ENCODE measurements at places on chromosomes 11 and 22.

- DNase-seq = no peak
Observed at GRCh38 chr11:1368216-1368615, 21.5 kb upstream of the BRSK2 start.

- DNase-seq = no peak
Observed at GRCh38 chr11:99534812-99535211, 514.1 kb downstream of the CNTN5 start.

DNA sequence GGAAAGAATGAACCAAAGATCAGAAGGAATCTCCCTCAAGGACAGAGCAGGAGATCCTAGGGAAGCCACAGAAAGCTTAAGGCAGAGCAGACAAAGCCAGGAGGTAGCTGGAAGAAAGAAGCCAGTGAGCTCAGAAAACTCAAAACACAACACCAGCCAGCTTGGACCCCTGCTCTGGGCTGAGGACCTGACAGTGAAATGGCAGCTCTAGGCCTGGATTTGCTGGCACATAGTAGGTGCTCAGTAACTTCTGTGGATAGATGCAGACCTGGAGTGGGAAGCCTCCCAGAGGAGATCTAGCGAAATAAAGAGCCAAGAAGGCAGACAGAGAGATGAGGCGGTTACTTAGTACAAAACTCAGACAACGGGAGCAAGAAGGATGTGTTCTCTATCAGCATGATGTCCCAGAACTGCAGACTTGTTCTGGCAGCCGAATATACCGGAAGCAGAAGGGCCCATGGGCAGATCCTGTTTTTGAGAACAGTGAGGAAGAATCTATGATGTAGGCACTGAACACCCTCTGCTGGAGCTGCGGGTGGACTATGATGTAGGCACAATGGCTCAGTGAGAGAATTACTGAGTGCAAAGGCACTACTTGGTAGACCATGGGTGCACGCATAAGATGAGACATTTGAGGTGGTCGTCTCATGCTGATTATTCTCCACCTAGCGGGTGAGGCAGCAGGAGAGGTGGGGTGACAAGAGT, 4.8 kb downstream of the ROBO4 start:
- no peak for DNase-seq

DNA sequence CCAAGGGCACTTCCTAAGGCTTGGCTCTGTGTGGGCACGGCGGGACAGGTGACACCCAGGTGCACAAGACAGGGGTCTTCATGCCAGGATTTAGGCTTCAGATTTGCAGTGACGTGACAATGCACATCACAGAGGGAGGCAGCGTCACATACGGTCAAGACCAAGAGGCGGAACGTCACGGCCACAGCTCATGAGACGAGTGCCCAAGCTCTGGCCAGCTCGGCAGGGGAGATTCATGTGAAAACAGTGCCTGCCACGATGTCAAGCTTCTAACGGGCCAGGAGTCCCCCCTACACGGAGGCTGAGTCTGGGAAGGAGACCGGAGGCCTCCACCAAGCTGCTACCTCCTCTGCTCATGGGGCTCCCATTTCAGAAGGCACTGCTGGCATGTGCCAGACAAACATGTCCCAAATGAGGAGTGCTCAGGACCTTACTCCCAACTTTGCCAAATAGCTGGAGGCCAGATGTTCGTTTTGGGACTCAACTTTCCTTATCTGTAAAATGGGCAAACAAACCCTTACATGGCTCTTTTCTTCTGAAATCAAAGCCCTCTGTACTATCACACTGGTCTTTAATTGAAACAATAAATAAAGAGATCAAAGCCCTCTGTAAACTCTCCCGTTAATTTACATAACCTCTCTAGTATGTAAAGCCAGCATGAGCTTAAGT, 16.6 kb downstream of the VPS37C start:
- no peak for DNase-seq

DNA sequence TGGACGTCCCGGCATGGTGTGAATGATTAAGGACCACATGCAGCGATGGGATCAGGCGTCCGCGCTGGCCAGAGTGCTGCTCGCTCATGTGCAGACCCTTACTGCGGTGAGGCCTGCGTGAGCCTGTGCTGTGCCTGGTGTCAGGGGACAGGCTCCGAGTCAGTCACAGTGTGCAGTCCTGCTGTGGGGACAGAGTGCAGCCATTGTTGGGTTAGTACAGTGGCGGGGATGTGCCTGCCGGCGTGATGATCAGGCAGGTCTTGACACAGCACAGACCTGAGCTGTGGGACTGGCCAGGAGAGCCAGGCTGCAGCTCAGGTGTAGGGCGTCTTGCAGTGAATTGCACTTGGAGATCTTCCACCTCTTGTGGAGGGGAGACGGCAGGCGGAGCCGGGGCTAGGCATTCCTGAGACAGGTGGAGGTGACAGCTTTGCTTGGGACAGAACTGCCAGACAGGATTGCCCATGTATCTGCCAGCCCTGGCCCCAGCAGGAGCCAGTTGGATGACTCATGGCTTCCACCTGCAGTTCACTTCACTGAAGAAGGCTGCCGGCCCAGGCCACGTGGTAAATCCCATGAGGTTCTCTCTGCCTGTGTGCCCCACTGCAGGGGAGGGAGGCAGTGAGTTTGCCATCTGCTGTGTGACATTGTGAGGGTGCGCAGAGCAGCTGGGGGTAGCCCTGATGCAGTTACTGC, 17.3 kb downstream of the TRMU start:
- DNase-seq = no peak

- no peak for DNase-seq
Observed at GRCh38 chr11:81995889-81996288, 737.8 kb downstream of the FAM181B start.

DNA sequence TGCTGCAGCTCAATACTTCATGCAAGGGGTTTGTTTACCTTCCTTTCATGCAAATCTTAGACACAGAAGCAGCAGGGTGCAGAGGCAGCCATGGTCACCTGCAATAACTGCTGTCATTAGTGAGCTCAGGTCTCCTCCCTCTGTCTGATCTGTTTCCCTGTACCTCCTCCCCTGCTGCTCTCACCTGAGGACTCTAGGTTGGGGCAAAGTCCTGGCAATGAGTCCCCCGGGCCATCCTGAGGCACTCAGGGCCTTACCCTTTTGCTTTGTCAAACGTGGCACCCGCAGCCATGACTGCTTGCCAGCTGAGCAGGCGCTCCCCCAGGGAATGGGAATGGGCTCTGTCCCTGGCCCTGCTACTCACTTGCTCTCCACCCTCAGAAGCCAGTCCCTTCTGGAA, 3.9 kb downstream of the LRRC10B start:
- no peak for DNase-seq

DNA sequence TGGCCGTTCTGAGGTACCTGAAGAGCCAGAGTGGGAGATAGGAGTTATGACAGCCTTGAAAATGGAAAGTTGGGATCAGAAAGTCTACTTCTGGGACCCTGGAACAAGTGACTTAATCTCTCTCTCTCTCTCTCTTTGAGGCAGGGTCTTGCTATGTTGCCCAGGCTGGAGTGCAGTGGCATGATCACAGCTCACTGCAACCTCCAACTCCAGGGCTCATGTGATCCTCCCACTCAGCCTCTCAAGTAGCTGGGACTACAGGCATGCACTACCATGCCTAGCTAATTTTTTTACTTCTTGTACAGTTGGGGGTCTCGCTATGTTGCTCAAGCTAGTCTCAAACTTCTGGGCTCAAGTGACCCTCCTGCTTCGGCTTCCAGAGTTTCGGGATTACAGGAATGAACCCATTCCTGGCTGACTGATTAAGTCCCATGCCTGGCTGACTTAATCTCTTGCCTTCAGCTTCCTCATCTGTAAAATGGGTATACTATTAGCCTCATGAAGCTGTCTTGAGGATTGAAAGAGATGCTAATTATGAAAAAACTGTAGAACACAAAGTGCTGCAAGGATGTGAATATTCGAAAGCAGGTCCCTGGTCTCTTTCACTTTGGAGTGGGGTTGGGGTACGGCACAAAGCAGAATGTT, 87.7 kb downstream of the UBASH3B start:
- no peak for DNase-seq

GRCh38 chr11:5722622-5723021, 13.6 kb upstream of the OR56B1 start:
- no peak for DNase-seq

DNA sequence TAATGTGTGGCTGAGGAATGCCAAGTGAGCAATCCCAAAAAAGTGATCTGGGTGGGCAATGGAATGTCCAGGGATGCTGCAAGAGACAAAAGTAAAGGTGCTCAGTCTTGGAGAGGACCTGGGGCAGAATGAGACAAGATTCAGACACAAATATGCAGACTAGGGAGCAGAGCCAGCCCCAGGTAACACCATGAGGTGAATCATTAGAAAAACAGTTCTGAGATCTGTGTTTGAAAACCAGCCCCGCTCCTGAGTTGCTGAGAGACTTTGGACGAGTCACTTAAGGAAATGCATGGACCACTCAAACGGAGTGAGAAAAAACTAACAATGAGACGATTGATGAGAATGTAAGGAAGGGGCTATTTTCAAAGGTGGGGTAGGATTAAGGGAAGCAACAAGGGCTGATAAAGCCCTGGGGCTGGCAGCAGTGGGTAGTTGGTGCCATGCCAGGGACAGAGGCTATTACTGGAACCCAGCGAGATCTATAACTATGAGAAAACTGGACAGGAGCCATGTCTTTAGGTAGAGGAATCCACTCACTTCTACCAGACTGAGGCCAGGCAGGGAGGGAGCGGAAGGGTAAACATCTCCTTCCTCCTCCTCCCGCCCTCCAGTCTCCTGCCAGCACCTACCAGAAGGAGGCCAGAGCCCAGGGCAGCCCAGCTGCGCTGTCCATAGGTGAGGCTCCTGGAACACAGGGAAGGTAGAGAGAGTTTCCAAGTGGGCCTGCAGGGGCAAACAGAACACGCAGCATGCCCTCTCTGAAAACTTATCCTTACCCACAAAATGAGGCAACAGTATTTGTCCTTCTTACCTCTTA, 130.4 kb upstream of the TEAD1 start:
- DNase-seq = no peak

DNA sequence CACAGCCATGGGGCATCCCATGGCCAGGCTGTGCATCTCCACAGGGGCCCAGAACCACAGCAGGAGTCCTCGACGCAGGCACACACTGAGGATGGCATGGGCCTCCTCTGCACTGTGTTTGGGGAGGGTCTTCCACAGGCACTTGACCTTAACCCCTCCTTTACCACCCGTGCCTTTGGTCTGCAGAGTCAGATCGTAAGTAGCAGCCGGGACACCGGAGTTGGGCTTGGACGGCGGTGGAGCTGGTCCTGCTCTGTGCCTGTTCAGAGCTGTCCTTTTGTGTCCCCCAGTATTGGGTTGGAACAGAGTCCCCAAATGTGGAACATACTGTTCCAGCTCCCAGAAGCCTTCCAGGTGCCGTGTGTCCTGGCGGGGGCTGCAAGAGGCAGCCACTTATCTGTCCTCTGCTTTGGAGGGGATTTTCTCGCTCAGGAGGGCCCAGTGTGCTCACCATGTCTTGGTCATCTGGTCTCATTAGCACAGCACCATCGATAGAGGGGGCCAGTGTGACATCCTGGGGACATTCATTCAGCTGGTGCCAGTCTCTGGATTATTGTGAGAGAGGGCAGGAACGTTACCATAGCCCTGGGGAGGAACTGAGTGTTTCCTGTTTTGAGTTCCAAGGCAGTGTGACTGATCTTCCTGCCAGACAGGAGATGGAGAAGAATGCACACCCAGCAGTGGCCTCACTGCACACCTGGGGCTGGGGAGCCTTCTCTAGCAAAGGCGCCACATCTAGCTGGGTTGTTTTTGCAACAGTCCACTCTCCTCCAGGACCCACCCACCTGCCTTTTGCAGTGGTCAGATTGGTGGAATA, 12.4 kb downstream of the CRELD2 start:
- DNase-seq = peak; percentile 82

DNA sequence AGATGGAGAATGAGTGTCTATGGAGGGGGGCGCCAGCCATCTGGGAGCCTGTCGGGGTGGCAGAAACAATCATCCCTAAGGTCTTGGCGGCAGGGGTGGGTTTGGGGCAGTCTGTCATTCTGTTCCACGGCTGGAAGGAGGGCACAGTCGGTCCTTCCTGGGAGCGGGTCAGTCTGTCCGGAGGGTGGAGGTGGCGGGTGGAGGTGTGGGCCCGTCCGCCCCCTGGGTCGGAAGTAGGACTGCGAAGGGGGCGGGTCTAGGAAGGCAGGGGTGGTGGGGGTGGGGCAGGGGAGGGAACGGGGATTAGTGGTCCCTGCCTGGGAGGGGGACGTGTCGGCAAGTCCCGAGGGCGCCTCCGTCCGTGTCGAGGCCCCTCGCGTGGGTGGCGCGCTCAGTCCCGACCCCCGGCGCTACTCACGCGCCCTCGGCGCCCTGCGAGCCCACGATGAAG, 461 bp downstream of the TBC1D10A start:
- no peak for DNase-seq

- DNase-seq = peak; percentile 9
Observed at GRCh38 chr11:64712430-64713015, 10.5 kb downstream of the NRXN2 start.

GRCh38 chr11:75547617-75548058, 14.4 kb upstream of the SERPINH1 start:
- DNase-seq = peak; percentile 77

- no peak for DNase-seq
Observed at GRCh38 chr11:118819334-118820024, 28.5 kb upstream of the DDX6 start.
